ENCODE measurements at places on chromosomes 12 and 14. TPM values are rescaled to one million over a fixed set of nuclear protein-coding genes. Genes with fewer than 3 reads are reported as not detected.

GRCh38 chr12:96364092-96364700 is 36.0 kb downstream of the CDK17 start:
- DNase-seq = no peak

The BATF gene
- 0.64 TPM for total RNA-seq

DNA sequence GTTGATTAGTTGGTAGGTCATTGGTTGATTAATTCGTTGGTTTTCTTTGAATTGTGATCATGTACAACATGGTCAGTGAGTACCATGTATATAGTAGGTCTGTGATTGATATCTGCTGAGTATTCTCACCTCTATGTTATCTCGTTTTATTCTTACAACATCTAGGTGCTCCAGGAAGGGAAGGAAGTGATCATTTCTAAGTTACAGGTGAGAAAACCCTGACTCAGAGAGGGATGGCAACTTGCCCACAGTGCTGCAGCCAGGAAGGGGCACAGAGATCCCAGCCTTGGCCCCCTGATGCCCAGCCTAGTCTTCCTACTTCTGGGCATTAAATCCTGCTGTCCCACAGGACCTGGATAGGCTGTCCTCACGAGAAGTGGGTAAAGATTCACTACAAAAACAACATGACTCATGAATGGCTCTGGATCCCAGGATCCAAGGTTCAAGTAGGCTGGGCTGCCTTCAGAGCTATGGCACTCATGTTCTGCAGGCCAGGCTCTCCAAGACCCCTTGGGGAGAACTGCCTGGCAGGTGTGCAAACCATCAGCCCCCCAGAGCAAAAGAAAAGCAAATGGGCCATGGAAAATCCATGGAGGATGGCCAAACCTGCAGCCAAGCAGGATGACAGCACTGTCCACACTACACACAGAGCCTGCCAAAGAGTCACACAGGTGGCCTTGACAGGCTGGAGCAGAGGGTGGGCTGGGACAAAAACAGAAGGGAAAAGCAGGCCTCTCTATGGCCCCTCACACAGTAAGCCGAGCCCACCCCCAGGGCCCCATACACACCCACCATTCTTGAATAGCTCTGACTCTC is 146.2 kb downstream of the BCL11B start:
- no peak for DNase-seq

DNA sequence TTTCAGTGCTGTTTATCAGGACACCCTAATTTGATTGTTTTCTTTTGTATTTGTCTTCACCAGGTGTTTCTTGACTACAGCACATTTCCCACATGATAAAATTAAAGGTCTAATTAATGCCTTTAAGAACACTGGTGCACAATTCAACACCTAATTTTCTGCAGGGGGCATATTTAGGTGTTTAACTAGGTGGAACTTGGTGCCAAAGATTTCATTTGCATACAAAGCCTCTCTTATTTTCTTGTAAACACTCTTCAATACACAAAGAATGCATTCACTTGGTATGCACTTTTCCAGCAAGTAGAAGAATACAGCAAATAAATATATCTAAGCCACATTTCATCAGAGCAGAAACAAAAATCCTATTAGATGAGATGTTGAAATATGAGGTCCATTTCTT is 646.2 kb upstream of the FOXG1 start:
- DNase-seq = no peak

- DNase-seq = peak; percentile 63
Observed at GRCh38 chr12:67275380-67275913, 6.3 kb downstream of the CAND1 start.

DNA sequence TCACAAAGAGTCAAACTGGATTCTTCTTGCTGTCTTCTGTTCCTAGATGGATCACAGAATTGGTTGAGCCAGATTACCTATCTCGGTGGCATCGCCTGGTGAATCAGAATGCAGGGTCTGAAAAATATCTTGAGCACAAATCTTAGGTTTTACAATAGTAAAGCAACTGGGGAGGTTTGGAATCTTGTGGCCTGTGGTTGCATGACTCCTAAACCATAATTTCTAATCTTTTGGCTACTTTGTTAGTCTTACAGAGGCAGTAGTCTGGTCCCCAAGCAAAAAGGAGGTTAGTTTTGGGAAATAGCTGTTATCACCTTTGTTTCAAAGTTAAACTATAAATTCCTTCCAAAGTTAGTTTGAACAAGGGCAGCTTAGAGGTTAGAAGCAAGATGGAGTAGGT is 1488.5 kb upstream of the FLRT2 start:
- DNase-seq = no peak

- DNase-seq = no peak
Observed at GRCh38 chr12:8828257-8829124, 6.1 kb downstream of the A2ML1 start.

DNA sequence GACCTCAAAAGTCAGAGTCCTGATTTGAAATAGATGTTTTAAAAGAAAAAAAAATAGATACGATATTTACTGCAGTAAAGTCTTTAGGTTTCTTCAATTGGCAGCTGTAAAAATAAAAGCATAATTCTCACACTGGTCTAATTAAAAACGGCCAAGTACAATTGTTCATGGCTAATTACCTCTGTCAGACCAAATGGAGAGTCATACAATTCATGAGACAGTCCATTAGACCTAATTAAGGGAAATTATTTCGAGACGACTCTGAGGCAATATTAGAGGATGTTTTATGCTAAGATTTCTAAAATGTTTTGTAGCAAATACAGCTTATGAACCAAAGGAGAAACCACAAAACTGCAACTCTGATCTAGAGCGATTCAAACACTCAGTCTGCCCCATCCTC is 131.3 kb downstream of the PHLDA1 start:
- DNase-seq = no peak

DNA sequence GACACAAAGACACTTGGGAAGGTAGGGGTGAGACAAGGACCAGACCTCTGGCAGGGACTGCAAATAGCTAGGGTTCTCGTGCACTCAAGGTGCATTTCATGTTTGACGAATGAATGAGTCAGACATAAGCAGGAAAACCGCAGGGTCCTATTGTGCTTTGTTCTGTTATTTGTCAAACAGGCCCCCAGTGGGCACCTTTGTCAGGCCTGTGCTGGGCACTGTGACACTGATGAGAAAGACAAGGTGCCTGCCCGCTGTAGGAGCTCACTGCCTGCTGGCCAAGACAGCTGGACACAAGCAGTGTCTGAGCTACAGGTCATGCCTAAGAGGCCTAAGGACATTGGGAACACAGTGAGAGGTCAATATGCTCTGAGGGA is 2.3 kb downstream of the OTUB2 start:
- no peak for DNase-seq

The CCDC38 gene
- 1.2 TPM for total RNA-seq

- DNase-seq = no peak
Observed at GRCh38 chr12:51971679-51972421, 20.4 kb downstream of the ACVR1B start.

DNA sequence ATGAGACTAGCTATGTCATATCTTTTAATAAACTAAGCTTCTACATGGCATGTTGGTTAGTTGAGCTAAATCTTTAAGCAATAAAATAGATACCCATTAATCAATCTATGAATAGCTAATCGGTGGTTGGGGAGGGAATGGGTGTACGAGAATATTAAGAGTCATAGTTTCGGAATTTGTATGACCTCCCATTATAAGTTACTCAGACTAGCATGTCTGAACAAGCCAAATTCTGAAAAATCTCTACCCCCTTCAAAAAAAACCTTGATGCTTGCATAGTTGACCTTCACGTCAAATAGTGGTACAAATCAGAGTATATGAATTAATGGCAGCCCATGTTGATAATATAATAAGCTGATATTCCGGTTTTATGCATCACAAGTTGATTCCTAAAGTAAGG is 60.0 kb downstream of the PLEKHG7 start:
- DNase-seq = no peak

DNA sequence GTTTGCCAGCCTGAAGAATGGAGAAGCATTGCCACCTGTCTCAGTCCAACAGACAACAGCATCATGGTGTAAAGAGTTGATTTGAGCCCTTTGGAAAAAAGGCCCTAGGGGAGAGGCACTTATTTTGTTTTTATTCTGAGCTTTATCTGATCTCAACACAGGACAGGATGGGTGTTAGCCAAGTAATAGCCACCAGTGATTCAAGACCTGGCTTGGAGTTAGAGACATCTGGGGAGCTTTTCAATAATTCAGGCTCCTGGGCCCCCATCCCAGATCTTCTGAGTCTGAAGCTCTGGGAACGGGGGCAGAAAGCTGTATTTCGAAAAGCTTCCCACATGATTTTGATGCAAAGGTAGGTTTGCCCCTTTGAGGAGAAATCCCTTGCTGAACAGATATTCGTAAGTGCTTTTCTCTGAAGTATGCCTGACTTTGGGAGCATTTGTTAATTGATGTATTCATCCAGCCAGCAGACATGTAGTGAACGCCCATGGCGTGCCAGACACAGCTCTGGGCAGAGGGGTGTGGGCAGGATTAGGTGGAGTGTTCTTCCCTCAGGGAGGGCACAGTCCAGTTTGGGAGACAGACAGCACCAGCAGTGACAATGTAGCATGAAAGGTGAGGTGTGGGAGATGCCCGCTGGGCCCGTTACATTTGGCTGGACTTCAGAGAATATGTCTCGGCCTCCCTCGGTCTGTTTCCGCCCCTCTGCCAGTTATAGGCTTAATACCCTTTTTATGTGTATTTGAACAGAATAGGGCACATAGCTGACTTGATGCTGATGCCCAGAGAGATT is 72.5 kb downstream of the TSPAN9 start:
- no peak for DNase-seq

The GALNT8 gene
- total RNA-seq = 0.11 TPM

The C1RL gene
- total RNA-seq = 208 TPM

The SRRM4 gene
- not detected for total RNA-seq

DNA sequence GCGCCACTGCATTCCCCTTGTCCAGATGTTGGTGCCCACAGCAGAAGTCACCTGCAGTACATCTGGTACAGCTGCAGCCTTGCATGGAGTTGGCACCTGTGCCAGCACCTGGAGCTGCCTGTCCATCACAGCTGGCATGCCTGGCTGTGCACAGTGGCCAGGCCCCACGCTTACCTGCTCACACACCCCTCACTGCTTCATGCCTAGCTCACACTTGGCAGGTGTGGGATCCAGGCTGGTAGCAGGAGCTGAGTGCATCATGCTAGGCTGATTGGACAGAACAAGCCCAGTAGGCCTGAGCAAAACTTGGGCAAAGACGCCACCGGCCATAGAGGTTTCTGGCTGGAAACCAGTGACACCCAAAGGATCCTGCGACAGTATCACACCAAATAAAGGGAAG is 402.8 kb downstream of the FOXG1 start:
- no peak for DNase-seq

GRCh38 chr14:95548328-95548929 is 13.6 kb downstream of the GLRX5 start:
- no peak for DNase-seq

DNA sequence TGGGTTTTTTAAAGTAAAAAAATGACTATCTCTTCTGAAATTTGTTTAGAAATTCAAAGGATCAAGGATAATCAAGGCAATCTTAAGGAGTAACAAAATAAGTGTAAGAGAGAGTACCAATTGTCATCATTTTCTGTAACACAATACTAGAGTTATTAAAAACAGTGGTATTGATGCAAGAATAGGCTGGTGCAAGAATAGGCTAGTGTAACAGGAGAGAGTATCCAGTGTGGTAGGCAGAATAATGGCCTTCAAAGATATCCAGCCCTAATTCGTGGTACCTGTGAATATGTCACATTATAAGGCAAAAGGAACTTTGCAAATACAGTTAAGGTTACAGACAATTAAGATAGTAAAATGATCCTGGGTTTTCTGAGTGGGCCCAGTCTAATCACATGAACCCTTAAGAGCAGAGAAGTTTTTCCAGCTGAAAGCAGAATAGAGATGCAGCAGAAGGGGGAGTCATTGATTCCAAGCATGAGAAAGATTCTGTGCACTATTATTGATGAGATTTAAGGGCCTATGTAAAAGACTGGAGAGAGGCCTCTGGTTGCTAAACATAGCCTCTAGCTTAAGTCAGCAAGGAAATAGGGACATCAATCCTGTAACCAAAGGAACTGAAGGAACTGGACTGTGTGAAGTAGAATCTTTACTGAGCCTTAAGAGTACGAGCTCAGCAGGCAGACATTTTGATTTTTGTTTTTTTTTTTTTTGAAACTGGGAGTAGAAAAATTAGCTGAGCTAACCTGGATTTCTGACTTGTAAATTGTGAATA is 134.1 kb downstream of the GPHN start:
- DNase-seq = no peak

- DNase-seq = no peak
Observed at GRCh38 chr12:95118138-95118787, 44.8 kb upstream of the NR2C1 start.

DNA sequence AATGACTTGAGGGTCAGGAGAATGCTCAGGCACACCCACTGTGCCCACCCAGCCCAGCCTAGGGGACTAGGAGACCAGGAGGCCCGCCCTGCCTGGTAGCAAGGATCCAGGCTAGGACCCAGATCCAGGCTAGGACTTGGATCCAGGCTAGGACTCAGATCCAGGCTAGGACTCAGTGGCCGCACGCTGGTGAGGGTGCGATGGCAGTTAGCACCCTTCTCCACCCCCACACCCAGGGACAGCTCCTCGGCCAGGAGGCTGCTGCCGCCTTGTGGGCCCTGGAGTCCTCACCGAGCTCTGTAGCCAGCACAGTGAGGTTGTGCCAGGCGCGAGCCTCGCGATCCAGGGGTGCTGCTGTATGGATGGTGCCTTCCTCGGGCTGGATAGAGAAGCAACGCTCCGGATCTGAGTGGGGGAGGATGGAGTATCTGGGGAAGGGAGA is 5.1 kb downstream of the CDH24 start:
- DNase-seq = no peak

DNA sequence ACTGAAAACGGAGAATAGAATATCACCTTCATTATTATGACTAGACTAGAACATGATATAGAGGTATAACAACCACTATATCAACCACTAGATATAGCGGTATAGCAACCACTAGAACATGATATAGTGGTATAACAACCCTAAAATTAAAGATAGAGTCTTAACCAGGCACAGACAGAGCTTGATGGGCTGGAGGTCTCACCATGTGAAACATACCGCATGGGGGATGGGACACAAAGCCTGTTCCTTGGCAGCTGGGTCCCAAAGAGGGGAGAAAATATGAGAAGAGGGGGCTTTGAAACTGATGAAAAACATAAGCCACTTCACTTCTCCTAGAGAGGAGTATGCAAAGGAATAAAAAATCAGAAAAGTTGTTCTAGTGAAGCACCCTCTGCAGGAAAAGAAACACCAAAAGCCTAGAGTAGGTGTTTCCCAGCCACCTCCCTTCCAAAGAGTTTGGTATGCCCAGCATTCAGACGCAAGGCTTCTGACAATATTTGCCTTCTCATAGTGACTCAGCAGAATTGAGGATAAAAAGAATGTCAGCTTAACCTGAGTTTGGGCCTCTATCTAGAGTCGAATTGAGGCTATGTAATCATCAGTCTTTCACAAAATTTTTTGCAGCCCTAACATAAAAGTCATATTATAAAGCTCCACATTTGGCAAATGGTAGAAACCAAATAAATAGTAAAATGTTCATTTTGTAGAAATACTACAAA is 316.4 kb downstream of the NOVA1 start:
- DNase-seq = no peak

- no peak for DNase-seq
Observed at GRCh38 chr12:26953447-26953846, 15.2 kb downstream of the FGFR1OP2 start.

GRCh38 chr12:89239534-89239933 is 112.8 kb downstream of the DUSP6 start:
- no peak for DNase-seq
